ENCODE measurements at places on chromosomes 1 and 21.

- no peak for DNase-seq
These were observed 105.9 kb downstream of the RGL1 start for GRCh38 chr1:183910845-183911244.

- DNase-seq = no peak
These were observed 187.9 kb downstream of the HIVEP3 start for GRCh38 chr1:41730806-41731205.

GRCh38 chr1:147919896-147920295 is 8.3 kb upstream of the GPR89B start:
- peak; percentile 25 for DNase-seq

DNA sequence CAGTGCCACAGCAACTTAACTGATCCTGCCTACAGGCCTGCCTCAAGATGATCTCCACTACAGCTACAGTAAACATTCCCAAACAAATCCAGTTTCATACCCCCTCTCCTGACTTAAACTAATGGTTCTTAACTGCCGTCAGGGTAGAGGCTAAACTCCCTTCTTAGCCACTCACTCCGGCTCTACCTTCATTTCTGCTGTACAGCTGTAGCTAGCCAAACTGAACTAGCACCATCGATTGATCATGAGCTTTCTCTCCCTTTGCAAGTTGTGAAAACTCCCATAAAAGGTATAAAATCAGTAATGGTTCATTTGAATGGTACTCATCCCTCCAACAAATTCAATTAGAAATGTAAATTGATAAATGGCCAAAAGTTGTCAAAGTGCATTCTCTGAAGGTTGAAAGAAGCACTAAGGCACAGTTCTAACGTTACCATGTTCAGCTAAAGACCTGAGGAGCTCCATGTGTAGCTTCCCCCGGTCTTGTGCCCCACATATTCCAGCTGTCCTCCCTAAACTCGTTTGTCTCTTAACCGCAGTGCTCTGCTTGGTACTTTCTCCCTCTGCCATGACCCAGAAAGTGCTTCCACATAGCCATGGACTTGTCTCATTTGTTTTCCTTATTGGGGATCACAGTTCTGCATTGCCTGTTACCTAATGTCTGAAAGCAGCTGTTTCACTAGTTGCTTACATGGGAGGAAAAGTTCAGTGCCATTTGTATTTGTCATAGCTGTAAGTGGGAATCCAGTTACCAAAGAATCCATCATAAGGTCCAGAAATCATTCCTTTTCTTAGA is 49.8 kb downstream of the DHX9 start:
- no peak for DNase-seq

- DNase-seq = no peak
These were observed 24.1 kb downstream of the FAM163A start for GRCh38 chr1:179767177-179767581.

- DNase-seq = peak; percentile 23
These were observed 689 bp upstream of the GPR137B start for GRCh38 chr1:236141447-236142252.

GRCh38 chr1:96060621-96061020 is 661.0 kb upstream of the PTBP2 start:
- no peak for DNase-seq

DNA sequence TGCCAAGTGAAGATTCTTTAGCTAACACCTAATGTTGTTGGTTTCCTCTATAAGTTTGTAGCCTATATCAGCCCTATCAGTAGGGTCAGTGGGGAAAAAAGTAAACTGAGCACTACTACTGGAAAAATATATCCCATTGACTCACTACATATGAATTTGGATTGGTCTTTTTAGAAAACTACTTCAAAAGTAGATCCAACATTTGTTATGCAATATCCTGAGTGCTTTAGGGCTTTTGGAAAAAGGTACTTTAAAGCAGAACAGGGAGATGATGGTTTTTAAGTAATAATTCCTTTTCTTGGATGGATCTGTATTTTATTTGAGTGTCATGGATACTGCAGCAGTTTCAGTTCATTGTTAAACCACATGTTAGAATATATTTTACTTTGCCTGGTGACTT is 7.1 kb downstream of the C1orf21 start:
- peak; percentile 46 for DNase-seq

GRCh38 chr1:89198491-89199072 is at the start of gene GBP4:
Gene GBP4 (minus strand): TSS chr1:89198942. CDS start chr1:89198834, 108 bp downstream.
- DNase-seq = peak; percentile 37

GRCh38 chr21:31233711-31234110 is 110.3 kb downstream of the TIAM1 start:
- no peak for DNase-seq

DNA sequence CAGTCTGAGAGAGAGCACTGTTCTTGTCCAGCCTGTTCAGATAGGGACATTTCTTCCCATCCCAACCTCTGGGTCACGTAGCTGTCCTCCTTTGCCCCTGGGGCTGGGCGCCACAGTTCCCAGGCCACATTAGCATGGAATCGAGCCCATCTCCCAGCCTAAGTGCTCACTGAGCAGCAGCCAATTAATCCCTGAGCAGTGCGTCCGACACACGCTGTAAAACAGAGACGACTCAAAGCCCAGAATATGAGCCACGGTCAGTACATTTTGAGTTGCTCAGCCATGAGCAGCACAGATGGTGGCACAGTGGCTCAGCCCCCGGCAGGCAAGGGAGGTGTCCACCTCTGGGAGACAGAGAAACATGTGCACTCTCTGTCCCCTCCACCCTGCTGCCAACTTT is 267.4 kb downstream of the NPHP4 start:
- no peak for DNase-seq

DNA sequence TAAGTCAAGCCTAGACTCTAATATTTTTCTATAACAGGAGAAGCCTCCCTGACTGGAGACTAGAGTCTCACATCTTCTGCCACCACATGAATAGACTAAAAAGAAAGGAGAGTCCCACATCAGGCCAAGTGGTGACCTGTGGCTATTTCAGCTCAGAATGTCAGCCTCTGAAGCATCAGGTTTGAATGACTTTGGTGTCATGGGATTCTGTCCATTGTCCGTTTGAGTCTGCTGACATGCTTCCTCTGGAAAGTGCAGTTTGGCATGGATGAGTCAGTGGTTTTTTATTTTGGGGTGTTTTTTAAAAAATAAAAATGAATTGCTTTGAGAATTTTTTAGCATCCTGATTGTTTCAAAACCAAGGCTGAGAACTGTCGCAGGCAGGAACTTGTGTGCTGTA is 19.5 kb downstream of the DYRK3 start:
- DNase-seq = no peak

DNA sequence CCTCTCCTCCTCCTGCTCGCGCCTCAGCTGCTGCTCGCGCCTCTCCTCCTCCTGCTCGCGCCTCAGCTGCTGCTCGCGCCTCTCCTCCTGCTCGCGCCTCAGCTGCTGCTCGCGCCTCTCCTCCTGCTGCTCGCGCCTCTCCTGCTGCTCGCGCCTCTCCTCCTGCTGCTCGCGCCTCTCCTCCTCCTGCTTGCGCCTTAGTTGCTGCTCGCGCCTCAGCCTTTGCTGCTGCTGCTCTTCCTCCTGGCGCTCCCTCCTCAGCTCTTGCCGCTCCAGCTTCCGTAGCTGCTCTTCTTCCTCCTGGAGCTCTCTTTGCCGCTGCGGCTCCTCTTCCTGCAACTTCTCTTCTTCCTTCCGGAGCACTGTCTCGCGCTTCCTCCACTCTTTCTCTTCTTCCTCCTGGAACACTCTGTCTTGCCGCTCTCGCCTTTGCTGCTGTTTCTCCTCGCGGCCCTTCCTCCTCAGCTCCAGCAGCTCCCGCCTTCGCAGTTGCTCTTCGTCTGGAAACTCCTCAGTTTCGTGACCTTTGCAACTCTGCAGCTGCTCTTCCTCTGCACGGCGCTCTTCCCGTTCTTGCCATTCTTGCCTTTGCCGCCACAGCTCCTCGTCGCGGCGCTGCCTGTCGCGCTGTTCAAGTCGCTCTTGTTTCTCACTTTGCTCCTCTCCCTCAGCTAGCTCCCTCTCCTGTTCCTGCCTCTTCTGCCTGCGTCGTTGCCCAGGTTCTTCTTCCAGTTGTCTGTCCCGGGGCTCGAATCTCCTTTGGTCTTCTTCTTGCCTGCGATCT is 3.0 kb downstream of the TCHH start:
- DNase-seq = no peak

GRCh38 chr1:7885513-7886404 is 32.9 kb upstream of the UTS2 start:
- DNase-seq = peak; percentile 65

All from bronchial epithelial cell (primary cell).